ENCODE measurements at places on chromosomes 16 and 17.

- no peak for DNase-seq
These were observed 3.6 kb downstream of the GRIN2C start for GRCh38 chr17:74856112-74856511.

- DNase-seq, result no peak
These were observed 124.0 kb downstream of the SEC14L1 start for GRCh38 chr17:77264617-77265230.

DNA sequence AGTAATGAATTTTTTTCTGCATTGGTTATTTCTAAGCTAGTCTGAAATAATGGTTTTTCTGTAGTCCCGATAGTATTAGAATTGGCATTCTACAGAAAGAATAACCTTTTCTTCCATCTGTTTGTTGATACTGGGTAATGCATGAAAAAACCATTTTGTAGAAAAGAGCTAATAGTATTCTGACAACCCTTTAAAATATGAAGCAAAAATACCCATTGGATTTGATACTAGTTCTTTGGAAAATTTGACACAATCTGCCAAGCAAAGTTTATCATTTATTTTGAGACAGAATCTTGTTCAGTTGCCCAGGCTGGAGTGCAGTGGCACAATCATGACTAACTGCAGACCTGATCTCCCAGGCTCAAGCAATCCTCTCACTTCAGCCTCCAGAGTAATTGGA, 366.8 kb upstream of the MON1B start:
- DNase-seq, result no peak

DNA sequence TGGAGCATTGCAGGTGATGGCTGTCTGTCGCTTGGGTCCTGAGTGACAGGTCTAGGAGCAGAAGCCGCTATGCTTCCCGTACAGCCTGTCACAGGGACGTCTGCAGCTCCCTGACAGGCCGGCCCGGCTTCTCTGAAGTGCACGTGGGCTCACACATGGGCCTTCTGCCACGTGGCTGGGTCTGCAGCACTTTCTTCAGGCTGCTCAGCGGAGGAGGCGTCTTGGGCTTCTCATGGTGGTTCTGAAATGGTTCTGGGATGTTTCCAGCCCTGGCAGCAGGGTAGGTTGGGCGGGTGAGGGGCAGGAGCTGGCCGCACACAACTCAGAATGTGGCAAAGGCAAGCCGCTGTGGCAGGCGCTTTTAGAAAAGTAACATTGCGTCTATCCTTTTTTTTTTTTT, 80.3 kb upstream of the ZNF750 start:
- no peak for DNase-seq

GRCh38 chr17:66717641-66718058, 117.3 kb upstream of the CACNG5 start:
- no peak for DNase-seq

DNA sequence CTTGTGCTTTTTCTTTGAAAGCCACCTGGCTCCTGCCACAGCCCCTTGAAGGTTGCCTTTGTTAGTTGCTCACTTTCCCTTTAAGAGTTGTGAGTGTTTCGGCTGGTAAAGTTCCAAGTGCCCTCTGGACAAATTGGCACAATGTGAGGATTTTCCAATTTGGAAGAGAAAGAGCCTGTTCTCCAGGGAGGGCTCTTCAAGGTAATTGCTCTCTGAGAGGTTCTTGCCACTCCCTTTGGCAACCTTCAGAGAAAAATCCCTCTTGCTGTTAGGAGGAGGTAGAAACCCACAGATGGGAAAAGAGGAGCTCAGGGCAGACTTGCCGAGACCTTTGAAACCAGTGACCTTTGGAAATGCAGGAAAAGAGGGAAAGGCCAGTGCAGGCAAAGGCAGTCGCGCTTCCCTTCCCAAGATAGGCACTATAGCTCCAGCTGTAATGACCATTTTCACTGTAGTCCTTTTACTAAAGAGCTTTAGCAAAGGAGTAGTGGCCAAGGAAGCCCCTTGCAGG, 49.0 kb upstream of the AKAP1 start:
- no peak for DNase-seq

GRCh38 chr16:56669005-56669839, at the start of gene MT1H:
Gene MT1H (plus strand): TSS chr16:56669814. CDS start chr16:56669885, 71 bp downstream.
- no peak for DNase-seq

- DNase-seq, result no peak
These were observed 19.1 kb upstream of the CBX8 start for GRCh38 chr17:79815836-79816461.

DNA sequence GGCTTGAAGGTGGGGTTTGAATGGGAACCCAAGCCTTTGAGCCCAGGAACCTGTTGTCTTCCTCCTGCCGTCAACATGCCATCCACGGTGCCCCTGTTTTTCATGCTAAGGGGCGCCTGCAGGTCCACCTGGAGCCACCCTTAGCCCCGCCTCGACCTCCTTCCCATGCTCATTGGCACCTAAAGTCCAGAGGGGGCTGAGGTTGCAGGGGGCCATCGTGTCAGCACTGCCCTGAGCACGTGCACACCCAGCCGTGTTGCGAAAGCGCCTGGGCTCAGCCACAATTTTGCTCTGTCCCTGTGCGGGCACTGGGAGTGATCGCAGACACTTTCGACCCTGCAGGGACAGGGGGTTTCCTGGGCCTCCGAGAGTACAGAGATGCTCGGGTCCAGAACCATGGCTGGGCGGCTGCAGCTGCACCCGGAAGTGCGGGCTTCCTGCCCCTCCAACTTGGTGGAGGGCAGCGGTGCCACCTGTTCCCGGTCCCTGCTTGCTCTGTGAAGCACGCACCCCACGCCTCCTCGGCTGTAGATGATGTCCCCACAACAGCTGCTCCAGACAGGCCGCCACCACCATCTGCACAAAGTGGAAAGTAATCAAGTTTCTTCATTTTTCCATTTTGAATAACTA, 454.7 kb downstream of the CDH8 start:
- no peak for DNase-seq

GRCh38 chr16:1144476-1145382, 8.2 kb upstream of the CACNA1H start:
- DNase-seq, result no peak

DNA sequence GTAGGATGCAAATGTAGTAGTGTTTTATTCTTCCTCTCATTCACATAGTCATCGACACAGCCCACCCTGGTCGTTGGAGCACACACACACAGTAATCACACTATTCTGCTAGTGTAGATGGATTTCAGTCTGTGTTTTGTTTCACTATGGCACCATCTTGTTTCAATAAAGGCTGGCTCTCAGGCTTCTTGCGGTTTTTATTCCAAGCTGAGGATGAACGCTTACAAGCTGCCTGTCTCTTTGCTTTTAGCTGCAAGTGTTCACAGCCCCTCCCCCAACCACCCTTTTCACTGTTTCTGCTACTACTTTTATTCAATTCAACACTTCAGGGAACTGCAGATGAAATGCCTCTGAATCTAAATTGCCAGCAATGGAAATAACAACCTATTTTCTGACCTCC, 140.9 kb upstream of the PMFBP1 start:
- DNase-seq, result no peak

DNA sequence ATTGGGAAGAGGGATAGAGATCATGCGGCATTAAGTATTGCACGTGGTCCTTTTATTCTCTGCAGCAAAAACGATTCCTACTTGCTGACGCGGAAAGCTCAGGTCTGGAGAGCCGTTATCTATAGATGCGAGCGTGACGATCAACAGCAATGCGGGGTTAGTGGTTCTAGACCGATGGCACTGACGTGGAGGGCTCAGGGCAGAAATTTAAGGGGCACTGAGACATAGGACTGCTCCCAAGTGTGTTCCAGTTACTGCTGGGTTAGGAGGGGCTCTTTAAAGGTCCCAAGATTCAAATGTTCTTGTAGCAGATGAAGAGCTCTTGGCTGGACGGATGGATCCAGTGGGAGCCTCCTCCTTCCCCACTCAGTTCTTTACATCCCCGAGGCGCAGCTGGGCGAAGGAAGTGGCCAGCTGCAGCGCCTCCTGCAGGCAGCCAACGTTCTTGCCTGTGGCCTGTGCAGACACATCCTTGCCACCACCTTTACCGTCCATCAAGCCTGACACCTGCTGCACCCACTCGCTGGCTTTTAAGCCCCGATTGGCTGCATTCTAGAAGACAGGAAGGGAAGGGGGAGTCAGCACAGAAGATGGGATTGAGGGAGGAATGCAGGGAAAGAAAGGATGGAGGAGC, 732 bp upstream of the EXOSC6 start:
- no peak for DNase-seq

- no peak for DNase-seq
These were observed 14.9 kb upstream of the MMD start for GRCh38 chr17:55436224-55437158.

DNA sequence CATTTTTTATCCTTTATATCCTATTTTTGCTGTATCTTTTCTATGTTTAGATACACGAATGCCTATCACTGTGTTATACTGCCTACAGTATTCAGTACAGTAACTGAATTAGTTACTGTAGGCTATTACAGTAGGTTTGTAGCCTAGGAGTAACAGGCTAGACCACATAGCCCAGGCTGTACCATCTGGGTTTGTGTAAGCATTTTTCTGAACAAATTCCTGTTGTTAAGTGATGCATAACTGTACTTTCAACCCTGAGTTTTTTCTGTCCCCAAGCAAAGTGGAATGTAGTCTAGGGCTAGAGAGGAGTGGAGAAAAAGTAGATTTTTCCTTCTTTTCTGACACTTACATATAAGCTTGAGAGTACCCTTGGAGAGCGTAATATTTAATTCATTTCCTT, 282.1 kb downstream of the HS3ST3B1 start:
- DNase-seq, result no peak

DNA sequence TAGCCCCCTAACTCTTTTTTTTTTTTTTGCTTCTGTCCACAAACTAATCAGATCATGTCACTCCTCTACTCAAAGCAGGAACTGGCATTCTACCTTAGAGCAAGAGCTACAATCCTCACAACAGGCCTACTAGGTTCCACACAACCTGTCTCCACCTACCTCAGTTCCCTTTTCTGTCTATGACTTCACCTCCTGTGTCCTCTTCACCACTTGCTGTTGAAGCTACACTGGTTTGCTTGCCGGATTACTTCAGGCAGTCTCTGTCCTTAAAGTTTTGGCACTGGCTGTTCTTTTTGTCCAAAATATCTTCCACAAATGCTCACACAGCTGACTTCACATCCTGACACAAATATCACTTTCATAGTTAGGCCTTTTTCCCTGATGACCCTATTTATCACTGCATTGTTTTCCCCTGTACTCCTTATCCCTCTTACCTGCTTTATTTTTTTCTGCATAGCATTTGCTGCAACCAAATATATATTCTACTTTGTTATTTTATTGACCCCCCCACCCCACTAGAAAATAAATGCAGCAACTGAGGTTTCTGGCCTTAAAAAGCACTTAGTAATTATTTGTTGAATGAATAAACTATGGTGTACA, 72.0 kb downstream of the KANSL1 start:
- DNase-seq, result no peak
